ENCODE measurements at places on chromosomes 4 and X.

DNA sequence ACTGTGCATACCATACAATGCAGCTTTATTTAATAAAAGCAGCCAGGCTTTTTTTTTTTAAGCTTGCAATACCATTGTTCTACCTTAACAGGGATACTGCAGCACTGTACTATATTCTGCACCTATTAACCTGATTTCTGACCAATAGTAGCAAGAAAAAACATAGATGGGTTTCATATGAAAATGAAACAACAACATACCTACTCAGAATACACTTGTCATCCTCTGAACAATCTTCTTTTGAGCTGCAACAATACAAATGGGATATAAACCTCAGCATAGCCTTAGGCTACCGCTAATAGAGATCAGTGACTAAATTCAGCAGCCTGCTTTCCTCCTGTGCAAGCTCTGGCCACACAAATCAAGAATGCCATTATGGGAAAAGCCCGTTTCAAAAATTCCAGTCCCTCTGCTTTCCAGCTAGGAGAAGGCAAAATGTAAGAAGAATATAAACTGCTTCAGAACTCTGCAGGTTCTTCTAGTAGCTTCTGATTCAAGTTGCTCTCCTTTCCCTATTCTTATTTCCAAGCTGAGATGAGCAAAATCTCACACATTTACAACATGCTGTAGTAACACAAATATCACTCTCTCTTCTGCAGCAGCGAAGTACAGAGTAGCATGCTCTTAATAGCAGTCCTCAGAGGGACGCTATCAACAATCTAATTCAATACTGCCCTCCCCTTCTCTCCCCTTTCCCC, 143.4 kb downstream of the KLHL13 start:
- no peak for DNase-seq

DNA sequence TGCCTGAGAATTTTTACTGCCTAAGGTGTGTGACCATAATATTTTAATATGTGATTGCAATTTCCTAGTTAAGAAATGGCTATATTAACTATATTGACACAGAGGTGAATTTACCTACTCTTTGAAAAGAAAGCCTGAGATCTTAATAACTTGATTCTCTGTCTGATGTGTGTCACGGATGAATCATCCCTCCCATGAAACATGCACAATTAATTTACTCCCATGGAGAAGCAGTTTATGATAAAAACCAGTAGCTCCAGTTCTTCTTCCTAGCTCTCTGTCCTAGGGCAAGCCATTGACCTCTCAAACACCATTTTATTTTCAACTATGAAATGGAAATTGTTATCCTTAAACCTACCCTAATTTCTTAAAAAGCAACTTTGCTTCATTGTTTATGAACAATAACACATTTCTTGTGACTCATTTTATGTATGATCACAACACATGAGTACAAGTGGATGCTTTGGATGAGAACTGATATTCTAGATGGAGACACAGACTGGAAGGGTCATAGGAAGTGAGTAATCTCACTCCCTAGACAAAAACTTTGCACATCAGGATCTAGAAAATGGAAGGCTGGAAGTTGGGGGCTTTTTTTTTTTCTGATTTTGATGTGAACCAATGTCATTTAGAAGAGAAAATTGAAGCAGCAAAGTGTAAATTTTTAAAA, 438.3 kb downstream of the GPAT3 start:
- DNase-seq, result no peak

DNA sequence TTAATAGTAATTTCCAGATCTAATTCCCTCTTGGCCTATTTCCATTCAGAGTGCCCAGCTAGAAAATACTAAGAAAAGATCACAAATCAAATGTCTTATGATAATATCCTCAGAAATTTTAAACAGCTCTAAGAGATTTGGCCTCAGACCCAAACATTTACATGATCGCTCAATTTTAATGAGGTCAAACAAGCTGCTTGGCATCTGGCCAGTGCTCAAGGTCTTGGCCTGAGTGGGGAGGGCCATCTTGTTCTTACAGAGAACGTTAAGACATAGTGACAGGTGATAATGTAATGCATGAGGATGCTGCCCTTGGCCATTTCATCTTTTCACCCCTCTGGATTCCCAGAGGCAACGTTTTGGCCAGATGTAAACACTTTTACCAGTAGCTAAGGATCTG, 159.2 kb upstream of the SLC7A11 start:
- DNase-seq, result no peak

- DNase-seq, result peak; percentile 98
Measured at GRCh38 chr4:100299046-100299840, 109.0 kb upstream of the DDIT4L start.

GRCh38 chrX:87961471-87961870, 443.9 kb downstream of the KLHL4 start:
- DNase-seq, result no peak

- no peak for DNase-seq
Measured at GRCh38 chr4:165369522-165369921, 9.3 kb upstream of the CPE start.

- DNase-seq, result peak; percentile 46
Measured at GRCh38 chrX:136162827-136163570, 15.7 kb downstream of the FHL1 start.

DNA sequence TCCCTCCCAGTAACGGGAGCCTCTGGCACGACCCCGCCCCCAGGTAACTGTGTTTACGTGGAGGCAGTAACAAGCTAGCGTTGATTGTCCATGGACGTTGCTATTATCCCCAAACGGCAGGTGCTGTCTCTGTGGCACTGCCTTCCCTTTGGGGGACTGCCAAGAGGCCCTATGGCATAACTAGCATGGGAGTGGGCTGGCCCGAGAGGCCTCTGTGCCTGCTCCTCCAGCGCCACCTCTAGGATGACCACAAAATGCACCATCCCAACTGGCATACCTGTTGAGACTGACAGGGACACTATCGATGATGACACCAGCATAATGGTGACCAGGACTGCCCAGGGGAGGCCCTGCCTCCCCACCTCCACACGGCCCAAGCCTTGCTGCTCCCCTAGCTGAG, 1.5 kb downstream of the SRPK3 start:
- DNase-seq, result no peak

GRCh38 chr4:3402491-3403347, 39.0 kb upstream of the HGFAC start:
- peak; percentile 85 for DNase-seq

DNA sequence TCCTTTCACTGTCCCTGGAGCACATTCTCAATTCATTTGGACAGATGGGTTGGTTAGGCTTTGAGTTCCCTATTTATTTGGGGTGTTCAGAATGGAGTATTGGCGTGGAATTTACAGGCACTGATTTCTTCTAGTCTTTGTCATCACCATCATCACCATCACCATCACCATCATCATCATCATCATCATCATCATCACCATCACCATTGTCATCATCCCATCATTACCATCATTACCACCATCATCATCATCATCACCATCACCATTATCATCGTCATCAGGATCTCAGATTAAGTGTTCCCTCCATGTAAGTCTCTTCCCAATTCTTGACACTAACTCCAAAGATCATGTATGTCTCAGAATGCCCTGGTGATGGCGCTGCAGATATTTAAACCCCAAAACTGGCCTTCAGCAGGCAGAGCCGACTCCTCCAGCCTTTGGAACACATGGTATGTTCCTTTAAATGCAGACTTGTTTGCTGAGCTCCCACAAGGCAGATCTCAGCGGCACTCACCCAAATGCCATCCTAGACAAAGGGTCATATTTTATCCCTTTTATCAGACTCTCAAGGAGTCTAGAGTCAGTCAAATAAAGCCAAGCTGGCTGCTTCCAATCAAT, 19.8 kb upstream of the FAM9A start:
- DNase-seq, result peak; percentile 11

- DNase-seq, result peak; percentile 56
Measured at GRCh38 chr4:71713611-71714203, 70.2 kb downstream of the GC start.

DNA sequence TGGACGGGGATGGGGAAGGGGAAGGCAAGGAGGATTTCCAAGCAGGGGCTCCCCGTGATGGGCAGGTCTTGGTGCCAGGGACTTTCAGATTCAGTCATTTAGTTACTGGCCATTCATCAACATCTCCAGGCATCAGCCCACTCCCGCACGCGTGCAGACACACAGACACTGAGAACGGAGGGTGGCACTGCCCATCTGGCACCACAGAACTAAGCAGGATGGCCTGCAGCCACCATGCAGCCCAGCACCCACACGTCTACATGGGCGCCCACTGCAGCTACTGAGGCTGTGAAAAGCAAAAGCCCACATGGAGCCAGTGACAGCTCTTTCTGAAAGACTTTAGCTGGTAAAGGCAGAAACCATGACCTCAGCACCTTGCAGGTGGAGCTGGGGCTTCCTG, 176.1 kb upstream of the PSAPL1 start:
- no peak for DNase-seq
